ENCODE measurements at places on chromosomes 1 and 21.
A peak's percentile ranks its signal among the peaks of the same experiment; 100 is the strongest.

DNA sequence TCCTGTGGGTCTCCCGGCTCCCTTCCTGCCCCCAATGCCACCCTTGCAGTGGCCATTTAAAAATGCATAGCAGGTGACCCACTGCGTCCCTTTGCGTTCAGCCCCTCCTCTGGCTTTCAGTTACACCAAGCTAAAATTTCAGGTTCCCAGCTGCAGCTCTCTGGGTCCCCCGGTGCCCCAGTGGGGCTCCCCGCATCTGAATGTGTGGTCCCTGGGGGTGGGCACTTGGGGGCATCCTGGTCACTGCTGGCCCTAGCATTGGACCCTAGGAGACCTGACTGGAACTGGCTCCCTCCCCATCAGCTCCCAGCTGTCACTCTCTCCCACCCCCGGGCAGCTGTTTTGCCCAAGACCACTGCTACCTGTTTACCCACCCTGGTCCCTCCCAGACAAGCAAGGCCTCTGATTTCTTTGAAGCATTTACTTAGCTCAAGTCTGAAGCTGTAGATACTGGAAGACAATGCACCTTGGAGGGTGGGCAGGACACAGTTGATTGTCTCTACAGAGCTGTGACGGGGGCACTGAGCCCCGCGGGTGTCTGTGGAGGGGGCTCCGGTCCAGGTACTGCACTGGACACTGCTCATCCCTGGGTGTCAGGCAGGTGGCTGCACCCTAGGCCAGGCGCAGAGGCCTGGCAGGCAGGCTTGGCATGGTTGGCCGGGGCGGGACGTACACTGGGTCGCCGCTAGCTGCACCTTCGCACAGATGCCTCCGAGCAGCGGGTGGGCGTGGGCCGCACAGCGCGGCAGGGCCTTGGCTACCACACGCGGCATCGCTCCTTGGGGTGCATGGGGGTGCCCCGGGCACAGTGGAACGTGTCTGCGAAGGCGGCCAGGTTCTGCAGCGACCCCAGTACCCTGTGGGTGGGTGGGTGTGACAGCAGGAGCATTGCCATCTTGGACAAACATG lies 3.9 kb downstream of the PRXL2B start:
- DNase-seq, result no peak

GRCh38 chr21:38351961-38352521 lies 95.2 kb downstream of the KCNJ15 start:
- peak; percentile 92 for DNase-seq

GRCh38 chr1:86833461-86834215 lies 80.3 kb downstream of the SELENOF start:
- DNase-seq, result peak; percentile 85

- no peak for DNase-seq
These were observed 70.3 kb downstream of the OLFML2B start for GRCh38 chr1:161953256-161953920.

DNA sequence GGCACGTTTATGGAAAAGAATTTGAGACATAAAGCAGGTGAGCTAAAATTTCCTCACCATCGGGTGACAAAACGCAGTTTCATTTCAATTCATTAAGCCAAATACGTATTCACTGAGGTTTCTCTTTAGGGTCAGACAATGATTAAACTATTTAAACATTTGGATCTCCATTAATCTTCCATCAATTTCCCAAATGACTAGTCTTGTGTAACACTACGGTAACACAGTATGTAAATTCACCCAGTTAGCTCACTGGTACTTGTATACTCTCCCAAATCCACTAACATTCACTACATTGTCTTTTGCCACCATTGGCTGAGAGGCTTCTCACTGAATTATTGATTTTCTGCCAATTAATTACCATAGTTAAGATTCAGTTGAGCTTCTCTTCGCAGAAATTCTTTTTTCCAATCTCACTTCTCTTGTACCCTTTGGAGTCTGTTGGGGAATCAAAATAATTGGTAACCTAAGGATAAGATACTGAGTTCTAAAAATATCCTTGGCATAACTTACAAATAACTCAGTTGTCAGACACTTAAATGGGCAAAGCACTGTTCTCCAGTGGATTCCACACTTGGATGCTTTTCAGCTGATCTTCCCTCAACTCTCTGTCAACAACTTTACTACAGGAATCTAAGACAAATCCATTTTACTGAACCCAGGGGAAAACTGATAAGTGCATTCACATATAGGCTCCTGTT lies 40.7 kb downstream of the SIPA1L2 start:
- DNase-seq, result peak; percentile 38

DNA sequence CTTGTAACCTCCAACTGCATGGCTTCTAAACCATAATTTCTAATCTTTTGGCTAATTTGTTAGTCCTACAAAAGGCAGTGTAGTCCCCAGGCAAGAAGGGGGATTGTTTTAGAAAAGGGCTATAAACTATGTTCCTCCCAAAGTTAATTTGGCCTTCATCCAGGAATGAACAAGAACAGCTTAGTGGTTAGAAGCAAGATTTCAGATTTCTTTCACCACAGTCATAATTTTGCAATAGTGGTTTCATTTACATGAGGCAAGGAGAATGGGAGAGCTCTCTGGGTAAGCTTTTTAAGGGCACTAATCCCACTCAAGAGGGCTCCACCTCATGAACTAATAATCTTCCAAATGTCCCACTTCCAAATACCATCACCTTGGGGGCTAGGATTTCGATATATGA lies 1353.9 kb downstream of the NCAM2 start:
- no peak for DNase-seq

GRCh38 chr1:10431070-10431730 lies 967 bp downstream of the CENPS start:
- DNase-seq, result peak; percentile 46

DNA sequence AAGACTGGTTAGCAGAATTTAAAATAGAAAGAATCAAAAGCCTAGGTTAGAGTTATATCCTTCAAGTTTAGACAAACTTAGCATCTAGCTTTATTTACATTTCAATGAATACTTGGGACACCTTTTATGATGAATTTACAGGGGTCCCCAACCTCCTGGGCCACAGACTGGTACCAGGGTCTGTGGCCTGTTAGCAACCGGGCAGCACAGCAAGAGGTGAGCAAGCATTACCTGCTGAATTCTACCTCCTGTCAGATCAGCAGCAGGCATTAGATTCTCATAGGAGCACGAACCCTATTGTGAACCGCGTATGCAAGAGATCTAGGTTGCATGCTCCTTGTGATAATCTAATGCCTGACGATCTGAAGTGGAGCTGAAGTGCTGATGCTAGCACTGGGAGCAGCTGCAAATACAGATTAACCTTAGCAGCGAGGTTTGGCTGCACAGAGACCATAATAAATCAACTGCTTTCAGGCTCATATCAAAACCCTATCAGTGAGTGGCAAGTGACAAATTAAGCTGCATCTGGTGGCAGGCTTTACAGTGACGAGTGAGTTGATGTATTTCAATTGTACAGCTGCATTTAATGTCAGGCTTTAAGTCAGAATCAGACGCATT lies 82.0 kb downstream of the UCHL5 start:
- no peak for DNase-seq

DNA sequence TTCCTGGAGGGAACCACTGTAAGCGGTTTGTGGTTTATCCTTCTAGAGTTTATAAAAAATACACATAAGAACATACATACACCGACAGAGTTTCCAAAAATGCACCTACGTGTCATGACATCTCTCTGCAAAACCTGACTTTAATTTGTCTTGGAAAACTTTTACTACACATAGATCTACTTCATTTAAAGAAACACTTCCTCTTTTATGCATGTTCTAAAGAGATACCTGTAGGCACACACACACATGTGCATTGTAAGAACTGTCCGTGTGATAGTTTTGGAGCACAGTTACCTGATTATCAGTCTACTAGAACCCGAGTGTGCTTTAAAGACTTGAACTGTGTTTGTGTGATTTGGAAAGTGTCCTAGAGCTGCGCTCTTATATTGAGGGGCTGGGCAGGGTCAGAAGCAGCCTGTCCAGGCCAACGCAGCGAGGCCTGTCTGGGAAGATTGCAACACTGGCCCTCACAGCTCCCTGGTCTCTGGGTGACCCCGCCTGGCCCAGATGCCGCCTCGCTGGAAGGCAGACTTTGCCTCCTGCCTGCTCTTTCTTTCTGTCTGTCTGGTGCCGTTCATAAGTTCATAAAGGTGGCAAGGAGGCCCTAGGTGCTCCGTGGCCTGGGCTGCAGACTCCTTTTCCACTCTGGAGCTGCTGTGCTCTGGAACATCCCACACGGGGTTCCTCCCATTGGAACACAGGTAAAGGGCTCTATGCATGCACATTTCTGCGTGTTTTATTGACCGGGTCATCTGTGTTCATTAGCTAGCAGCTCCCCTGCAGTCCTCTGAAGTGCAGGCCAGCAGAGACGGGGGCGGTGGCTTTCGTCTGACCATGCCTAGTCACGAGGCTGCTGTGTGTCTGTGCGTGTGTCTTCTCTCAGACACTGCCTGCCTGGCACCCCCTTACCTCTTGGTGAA lies 46.3 kb downstream of the AGPAT3 start:
- no peak for DNase-seq

DNA sequence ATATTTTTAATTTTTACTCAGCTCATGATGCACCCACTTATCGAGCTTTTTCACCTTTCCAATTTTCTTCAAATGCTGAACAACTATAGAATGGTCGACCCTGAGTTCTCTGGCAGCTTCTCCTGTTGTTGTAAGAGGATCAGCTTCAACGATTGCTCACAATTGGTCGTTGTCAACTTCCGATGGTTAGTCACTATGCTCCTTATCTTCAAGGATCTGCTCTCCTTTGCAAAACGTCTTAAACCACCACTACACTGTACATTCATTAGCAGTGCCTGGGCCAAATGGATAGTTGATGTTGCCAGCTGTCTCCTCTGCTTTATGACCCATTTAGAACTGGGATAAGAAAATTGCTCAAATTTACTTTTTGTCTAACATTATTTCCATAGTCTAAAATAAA lies 385.9 kb upstream of the LYPLAL1 start:
- no peak for DNase-seq

GRCh38 chr1:86649618-86650017 lies 54.8 kb upstream of the SH3GLB1 start:
- DNase-seq, result no peak

- no peak for DNase-seq
These were observed 634 bp downstream of the ACTRT2 start for GRCh38 chr1:3021801-3022401.

GRCh38 chr1:159338018-159338417 lies 35.9 kb downstream of the FCER1A start:
- no peak for DNase-seq

- DNase-seq, result peak; percentile 39
These were observed 78.3 kb downstream of the NIBAN1 start for GRCh38 chr1:184896000-184896399.

GRCh38 chr21:29499734-29500343 lies 201.1 kb downstream of the BACH1 start:
- DNase-seq, result peak; percentile 63

DNA sequence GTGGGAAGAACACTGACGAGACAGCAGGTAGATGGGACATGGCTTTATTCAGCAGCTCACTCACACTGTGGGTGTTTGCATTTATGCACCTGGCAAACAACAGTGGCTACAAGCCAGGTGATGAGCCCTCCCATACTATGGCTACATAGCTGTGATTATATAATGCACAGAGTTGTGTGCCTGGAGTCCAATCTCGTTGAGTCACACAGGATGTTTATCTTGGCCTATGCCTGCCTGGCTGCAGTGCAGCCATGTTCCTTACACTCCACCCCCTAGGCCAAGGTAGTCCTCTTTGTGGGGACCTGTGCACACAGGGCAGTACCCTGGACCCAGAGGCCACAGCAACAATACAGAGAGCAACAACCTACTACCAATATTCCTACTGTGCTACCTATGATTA lies 1643.8 kb downstream of the MRPL39 start:
- no peak for DNase-seq
